SK-MEL-5 (cell line): ENCODE measurements at places on chromosomes 12 and 14. TPM values are rescaled to one million over a fixed set of nuclear protein-coding genes. Genes with fewer than 3 reads are reported as not detected.

The BRI3BP gene
- total RNA-seq: 12.0 and 12.2 TPM in 2 replicates

GRCh38 chr12:82867762-82868500, 181.2 kb downstream of the TMTC2 start:
- DNase-seq: no peak

- DNase-seq: no peak
Observed at GRCh38 chr14:86575141-86575540, 1045.2 kb downstream of the FLRT2 start.

- no peak for DNase-seq
Observed at GRCh38 chr12:14946162-14946561, 7.8 kb upstream of the ERP27 start.

DNA sequence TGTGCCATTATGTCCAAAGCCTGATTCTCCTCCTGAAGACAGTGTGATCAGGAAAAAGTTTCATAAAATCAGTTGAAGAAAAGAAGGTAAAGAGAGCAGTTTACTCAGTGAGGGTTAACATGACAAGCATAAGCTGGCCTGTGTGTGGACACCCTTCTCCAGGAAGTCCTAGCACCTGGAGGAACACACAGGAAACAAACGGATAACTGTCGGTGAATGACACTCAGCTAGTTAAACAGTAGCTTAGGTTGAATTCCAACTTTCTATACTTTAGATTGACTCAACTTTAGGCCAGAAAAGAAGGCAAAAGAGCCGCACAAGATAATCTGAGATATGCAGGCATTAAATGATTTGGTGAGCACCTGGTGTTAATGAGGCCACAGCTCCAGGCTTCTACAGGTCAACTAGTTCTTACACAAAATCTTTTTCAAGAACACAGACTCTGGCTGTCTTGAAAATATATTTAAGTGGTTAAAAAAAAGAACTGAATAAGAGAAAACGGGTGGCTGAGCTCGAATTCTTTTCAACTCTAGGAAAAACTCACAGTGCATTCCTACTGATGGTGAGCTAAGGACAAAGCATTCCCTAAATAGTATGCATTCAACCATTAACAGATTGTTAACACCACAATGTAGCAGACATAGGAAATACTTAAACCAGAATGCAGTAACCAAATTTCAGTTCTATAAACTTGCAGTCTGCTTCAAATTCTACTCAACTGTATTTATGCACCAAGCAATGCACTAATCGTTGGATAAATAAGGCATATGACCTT, 56.9 kb upstream of the TSPAN8 start:
- DNase-seq: no peak

GRCh38 chr12:6868211-6869048, 1.1 kb downstream of the TPI1 start:
- no peak for DNase-seq

The NRL gene
- total RNA-seq: 2.5 and 2.6 TPM in 2 replicates

The ADCY4 gene
- total RNA-seq: not detected in 2 replicates

- no peak for DNase-seq
Observed at GRCh38 chr12:4246116-4246515, 27.4 kb upstream of the CCND2 start.

The PAX9 gene
- total RNA-seq: 1.9 and 2.1 TPM in 2 replicates

DNA sequence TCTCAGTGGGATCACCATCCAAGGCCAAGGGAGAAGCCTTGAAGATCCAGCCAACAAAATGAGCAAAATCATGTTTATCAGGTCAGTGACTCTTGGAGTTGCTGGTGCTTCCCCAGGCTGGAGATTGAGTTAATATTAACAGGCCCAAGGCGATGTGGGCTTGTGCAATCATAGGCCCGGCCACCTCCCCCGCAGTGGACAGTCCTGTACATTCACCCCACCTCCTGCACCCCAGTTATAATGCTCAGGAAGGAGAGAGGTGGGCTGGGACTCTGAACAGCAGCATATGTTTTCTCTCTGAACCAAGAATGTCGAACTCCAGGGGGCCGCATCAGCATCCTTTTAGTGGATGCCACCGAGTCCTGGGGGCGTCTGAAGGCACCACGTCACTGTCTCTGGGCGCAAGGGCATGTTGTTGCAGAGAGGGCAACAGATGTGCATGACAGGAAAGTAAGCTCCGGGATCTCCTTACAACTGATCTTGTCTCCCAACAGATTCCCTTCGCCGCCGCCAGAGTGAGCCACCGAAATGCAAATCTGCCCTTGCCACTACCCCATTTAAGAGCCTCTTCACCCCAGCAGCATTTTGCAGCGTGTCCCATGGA, 32.2 kb upstream of the SERPINA6 start:
- DNase-seq: peak; percentile 70

The NRIP2 gene
- total RNA-seq: 0.05 TPM in 1 of 2 replicates, not detected in the other

DNA sequence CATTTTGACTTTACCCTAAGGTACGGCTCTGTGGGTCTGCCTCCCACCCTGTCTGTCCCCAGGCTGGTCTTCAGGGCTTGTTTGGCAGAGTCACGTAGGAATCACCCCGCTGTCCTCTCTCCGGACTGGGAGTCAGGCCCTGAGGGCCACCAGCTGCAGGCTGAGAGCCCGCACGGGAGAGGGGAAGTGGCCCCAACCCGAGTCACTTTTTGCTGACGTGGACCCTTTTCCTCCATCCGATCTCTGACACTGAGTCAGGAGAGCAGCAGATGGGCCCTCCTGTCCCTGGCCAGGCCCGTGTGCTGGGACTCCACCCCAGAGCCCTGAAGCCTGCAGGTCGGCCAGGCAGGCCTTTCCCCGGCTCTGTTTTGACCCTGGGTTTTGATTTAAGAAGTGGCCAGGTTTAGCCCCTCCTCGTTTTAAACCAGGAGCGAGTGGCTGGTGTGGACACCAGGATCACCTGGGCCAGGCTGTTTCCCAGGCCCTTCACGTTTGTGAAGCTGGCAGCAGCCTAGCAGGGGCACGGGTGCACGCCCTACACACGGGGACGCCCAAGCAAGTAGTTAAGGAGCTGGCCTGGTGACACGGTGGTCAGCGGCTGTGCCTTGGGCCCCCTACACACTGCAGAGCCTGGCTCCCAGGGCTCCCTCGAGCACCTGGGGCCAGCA, 12.5 kb upstream of the TEX22 start:
- no peak for DNase-seq

The ARF3 gene
- total RNA-seq: 92.3 and 95.8 TPM in 2 replicates

The CCDC60 gene
- not detected in 2 replicates for total RNA-seq

DNA sequence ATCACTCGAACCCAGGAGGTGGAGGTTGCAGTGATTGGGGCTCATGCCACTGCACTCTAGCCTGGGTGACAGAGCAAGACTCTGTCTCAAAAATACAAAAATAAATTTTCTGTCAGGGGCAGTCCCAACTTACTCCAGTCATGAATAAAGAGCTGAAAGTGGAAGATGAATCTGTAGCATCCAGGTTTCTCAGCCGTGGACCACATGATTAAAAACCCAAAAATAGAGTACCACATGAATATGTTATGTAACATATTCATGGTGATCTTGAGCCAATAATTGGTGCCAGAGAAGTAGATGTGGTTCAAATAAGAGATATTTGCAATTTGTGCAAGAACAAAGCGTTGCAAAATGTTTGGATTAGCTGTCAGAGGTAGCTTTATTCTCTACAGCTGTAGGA, 23.1 kb downstream of the SPIC start:
- no peak for DNase-seq

GRCh38 chr12:8734873-8735381, 37.1 kb downstream of the RIMKLB start:
- no peak for DNase-seq

DNA sequence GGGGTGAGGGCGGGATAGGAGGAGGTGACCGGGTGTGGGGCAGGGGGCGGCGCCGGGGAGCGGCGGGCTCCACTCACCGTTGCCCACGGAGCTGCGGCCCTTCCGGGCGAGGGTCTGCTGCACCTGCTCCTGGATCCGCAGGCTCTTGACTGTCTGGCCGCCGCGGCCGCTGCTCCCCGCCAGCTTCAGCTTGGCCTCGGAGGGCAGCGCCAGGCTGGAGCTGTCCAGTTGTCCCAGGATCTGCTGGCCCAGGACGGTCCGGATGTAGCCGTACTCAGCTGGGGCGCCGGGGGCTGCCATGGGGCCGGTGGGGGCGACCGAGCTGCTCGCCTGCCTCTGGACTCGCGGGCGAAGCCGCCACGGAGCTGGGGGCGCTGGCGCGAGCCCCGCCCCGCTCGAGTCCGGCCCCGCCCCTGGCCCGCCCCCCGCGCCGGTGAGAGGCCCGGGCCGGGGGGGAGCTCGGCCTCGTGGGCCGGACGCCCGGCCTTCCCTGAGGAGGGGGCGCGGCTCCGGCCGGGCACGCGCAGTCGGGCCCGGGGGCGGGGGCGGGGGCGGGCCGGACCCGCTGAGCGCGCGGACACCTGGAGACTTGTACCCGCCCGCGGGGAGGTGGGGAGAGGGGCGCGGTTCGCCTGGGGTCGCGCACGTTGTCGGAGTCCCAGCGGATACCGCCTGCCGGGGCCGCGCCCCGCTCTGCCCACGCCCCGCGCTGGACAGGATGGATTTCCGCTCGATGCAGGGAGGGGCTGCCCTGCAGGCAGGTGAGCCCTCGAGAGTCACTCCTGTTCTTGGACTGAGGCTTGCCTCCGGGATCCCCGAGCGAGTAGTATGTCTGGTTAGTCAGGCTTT, at the start of gene PKP2:
Gene PKP2, minus strand, starts transcription at position 346 of the 849 bp plus-strand sequence. Its CDS starts 46 bp downstream, at position 300.
- DNase-seq: peak; percentile 19

GRCh38 chr14:89040080-89040459, 215.6 kb downstream of the TTC8 start:
- DNase-seq: no peak

DNA sequence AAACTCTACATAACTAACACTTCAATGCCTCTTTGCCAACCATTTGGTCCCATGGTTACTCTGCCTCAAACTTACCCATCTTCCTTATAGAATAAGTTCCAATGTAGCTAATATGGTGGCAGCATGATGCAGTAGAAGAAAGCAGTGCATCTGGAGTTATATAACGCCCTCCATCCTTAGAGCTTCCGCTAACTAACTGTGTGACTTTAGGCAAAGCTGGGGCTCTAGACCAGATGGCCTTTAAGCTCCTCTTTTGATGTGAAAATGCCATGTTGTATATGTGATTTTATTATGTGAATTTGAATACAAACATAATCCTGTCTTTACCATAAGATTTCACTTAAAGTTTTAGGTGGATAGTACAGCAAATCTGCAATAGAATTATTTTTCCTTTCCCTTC, 6.1 kb downstream of the ABCD2 start:
- no peak for DNase-seq

The IL31 gene
- not detected in 2 replicates for total RNA-seq

The PYGL gene
- 199 and 203 TPM in 2 replicates for total RNA-seq

The MYBPC1 gene
- not detected in 2 replicates for total RNA-seq

The AMHR2 gene
- total RNA-seq: 0.13 TPM in 1 of 2 replicates, not detected in the other

- DNase-seq: no peak
Observed at GRCh38 chr14:32620303-32620702, 291.2 kb downstream of the AKAP6 start.

The GDF3 gene
- not detected in 2 replicates for total RNA-seq

The CCDC196 gene
- not detected in 2 replicates for total RNA-seq

- DNase-seq: no peak
Observed at GRCh38 chr12:107435072-107435471, 250.5 kb upstream of the PWP1 start.

The SERPINA10 gene
- not detected in 2 replicates for total RNA-seq

- DNase-seq: no peak
Observed at GRCh38 chr12:93287149-93287548, 90.6 kb upstream of the NUDT4 start.

DNA sequence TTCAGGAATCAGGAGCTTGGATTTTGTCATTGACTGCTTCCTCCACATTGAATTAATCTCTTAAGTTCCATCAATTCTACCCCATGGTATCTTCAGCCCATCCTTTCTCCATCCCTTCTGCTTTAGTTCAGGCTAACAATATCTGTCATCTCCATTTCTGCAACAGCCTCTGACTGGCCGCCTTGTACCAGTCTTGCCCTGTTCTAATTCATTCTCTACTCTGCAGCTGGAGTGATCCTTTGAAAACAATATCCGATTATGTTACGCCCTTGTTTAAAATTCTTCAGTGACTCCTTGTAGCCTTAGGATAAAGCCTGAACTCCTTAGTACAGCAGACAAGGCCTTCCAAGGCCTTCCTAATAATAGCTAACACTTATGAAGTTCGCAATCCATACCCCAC, 170.2 kb downstream of the ETV6 start:
- no peak for DNase-seq

DNA sequence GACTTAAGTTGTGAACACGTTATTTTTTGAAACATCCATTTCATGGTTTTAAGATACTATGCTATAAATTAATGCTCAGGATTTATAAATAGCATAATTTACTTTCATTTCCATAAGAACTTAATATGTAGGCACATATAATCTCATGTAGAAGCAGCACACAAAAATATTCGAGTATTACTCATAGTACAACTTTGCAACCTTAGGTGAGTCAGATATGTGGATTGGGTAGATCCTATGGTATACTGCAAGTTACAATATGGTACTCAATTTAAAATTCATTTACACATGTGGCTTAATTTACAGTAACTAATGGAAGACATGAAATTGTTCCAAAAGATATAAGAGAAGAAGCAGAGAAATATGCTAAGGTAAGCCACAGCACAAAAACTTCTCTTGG, 26.0 kb downstream of the PSMA3 start:
- no peak for DNase-seq

GRCh38 chr14:101098641-101099040, 195.1 kb upstream of the RTL1 start:
- DNase-seq: no peak

GRCh38 chr12:31984806-31985591, 25.8 kb downstream of the RESF1 start:
- DNase-seq: no peak

DNA sequence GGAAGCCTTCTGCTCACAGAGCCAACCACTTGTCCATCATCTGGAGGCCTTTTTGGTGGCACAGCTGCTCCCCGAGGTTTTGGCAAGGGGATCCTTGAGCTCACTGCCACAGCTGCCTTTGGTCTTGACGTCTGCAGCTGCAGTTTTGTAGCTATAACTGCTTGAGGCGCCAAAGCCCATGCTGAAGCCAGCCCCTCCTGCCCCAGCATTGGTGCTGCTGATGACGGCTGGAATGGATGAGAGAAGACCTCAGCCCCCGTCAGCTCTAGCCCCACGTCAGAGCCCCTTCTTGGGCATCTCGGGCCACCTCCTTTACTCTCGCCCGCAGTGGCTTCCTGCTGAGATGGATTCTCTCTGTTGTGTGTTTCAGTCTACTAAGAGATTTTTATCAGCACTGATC, 12.3 kb upstream of the KRT74 start:
- DNase-seq: no peak

DNA sequence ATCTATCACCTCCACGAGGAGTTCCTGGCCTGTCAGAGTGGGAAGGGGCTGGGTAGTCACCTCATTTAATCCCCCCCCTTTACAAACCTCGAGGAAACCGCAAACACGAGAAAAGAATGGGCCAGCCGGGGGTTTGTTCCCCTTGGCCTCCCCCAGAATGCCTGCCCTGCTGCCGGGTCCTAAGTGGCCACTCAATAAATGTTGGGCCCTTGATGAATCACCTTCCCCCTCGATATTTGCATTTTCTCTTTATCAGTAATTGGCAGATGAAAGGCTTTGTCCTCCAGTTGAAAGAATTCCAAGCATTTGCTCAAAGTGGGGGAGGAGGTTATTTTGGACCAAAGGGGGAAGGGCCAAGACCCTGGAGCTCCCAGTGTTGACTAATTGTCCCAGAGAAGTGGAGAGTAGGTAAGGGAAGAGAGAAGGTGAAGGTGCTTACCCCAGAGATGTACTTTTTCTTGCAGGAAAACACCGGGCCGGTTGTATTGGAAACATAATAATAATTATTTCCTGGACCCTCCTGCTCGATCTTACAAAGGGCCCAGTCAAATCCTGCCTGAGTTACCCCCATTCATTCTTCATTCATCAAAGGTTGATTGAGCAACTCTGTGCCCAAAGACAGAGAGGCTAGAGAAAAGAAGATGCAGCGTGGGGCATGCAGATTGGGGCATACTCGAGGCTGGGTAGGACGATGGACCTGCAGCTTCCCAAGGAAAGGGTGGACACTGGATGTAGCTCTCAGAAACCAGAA, 1.9 kb upstream of the KDM2B start:
- DNase-seq: peak; percentile 76
